NCI-H1417 (cell line): ENCODE measurements at places on chromosomes 7 and 10.

GRCh38 chr10:29713450-29713849, 78.7 kb upstream of the SVIL start:
- DNase-seq = no peak

DNA sequence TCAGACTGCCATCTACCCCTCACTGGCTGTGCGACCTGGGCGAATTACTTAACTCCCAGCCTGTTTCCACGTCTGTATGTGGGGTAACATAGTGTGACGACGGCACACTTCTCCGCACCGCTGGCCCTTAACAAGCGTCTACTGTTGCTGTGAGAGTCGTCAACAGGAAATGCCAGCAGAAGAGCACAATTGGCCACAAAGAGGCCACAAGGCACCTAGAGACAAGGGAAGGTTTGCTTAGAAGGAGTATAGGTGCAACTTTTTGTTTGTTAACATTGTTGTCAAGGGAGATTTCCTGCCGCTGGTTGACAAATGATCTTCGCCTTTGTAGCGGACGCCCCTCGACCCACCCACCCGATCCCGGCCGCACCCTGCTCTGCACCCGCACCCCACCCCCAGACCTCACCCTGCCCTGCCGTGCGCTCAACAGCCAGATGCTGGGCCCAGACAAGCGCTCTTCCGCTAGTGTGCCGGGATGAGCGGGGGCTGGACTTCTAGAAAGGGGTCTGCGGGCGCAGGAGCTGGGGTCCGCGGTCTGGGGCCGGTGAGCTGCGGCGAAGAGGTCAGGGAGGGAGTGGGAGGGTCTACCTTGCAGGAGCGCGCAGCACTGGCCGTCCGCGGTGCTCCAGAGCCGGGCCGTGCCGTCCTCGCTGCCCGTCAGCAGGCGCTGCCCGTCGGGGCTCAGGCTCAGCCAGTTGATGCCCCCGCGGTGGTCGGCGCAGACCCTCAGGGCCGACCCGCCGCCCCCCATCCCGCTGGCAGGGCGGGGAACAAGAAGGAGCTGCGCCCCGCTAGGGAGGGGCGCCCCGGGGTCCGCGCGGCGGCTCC, 785 bp downstream of the WDR86 start:
- DNase-seq = peak; percentile 43

- DNase-seq = no peak
Observed at GRCh38 chr7:801940-802381, 30.3 kb upstream of the SUN1 start.

DNA sequence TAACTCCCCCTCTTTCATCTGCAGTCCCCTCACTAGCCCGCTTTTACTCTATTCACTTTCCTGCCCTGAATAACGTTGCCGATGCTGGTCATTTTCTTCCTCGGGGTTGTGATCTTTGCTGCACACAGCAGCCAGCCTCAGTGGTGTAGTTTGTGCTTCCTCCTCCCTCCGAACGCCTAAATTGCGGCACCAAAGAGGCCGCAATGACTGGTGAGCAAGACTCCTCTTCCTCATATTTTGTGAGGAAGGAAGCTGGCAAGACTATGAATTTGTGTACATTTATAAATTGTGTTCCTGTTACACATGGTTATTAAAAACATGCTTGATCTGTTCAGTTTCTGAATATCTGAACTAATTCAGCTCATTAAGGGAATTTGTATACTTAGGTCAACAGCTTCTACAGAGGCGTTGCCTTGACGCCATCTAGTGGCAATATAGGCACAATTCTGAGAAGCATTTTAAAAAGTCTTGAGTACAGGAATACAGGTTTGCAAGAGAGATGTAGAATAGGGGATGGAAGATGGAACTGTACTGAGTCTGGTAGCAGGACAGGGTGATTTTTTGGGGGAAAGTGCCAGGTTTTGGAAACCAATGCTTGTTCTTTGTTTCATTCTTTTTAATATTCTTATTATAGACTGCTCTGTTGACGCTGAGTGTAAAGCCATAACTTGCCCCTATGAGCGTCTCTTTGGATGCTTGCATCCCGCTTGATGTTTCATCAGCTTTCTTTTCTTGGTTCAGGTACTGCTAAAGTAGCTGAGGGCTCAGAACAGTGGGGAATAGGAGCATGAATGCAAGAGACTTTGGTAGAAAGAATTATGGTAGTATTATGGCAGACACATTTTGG, 4.1 kb upstream of the TAS2R5 start:
- peak; percentile 81 for DNase-seq

GRCh38 chr7:104973909-104974415, 40.0 kb upstream of the KMT2E start:
- DNase-seq = no peak

GRCh38 chr7:103292122-103292521, 5.1 kb upstream of the PMPCB start:
- DNase-seq = no peak
